Right renal cortex interstitium (tissue), 3 donors: ENCODE measurements at places on chromosomes 4 and X.

DNA sequence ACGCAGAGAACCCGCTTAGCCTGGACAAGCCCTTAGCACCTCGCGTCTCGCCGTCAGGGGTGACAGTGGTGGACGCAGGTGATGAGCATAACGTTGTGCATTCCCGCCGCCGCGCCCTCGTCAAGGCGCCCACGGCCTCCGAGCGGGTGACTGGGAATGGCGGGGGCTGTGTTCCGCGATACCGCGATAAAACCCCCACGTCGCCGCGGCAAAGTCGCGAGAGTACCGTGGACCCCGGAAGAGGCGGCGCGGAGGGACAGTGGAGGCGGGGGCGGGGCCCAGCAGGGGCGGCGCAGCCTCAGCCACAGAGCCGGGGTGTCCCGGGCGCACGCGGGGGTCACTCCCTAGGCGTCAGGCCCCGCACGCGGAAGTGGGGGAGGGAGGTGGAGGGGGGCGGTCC is 53.8 kb downstream of the ZFYVE28 start:
- DNase-seq: no peak

DNA sequence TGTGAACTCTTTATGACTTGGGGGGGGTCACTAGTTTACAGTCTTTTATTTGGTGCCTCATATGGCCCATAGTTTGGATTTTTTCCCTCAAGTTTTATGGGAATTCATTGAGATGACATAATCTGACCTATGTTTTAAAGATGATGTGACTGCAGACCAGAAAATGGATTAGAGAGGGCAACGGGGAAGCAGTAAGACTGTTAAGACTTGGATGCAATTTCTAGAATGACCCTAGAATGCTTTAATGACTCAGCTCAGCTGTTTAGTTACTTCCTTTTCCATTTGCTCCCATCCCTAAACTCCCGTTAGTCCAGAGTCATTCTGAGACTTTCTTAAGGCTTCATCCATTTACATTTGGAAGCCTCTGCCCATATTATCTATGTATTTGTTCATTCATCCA is 59.9 kb upstream of the PDGFRA start:
- DNase-seq: no peak

DNA sequence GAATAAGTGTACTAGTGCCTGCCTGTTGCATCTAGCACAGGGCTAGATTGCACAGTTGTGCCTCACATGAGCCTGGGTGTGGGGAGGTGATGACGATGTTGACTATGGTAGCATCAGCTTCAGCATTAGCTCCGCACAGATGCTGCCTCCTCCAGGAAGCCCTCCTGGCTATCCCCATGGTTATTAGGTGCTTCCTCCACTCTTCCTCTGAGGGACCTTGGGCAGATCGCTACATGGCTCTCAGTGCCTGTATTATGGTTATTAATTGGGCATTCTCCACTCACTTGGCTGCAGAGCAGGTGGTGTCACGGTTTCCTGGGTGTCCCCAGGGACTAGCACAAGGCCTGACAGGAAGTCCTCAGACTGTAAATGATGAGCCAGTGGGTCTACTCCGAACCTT is 325.6 kb downstream of the ARHGAP10 start:
- no peak for DNase-seq

- no peak for DNase-seq
Measured at GRCh38 chr4:38663090-38663800, 754 bp upstream of the KLF3 start.

DNA sequence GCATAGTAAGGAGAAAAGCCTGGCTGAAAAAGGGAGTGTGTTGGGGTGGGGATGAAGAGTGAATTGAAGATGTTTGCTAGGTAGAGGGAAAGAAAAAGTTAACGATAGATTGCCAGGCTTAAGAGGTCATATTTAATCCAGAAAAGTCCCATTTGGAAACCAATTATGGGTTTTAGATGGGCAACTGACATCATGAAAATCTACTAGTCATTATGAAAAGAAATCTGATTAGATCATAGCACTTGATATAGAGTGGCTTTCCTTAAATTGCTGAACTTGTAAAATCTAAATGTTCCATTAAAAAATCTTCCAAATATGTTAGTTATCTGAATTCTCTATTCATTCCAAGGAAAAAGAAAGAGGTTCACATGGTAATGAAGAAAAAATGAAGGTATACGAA is 37.5 kb upstream of the IL21 start:
- DNase-seq: no peak

DNA sequence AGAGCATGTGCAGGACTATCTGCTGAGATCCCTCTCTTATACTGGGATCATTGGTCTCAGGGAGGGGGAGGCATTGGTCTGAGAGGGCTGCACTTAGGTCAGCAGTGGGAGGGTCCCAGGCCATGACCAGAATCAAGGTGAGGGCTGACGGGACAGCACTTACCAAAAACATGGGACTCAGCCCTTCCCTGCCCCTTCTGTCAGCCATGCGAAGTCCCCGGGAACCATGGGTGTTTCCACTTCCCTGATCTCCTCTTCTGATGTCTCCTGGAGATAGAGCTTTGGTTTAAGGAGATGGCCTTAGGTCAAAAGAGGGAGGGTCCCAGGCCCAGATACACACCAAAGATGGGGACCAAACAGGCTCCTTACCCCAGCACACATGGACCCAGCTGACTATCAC is 12.9 kb upstream of the HSFX1 start:
- no peak for DNase-seq

GRCh38 chr4:189613207-189613606 is 327.5 kb upstream of the FRG1 start:
- no peak for DNase-seq

GRCh38 chr4:8024073-8024786 is 84.6 kb upstream of the AFAP1 start:
- DNase-seq: no peak

- no peak for DNase-seq
Measured at GRCh38 chr4:1501754-1502500, 95.7 kb upstream of the NKX1-1 start.

DNA sequence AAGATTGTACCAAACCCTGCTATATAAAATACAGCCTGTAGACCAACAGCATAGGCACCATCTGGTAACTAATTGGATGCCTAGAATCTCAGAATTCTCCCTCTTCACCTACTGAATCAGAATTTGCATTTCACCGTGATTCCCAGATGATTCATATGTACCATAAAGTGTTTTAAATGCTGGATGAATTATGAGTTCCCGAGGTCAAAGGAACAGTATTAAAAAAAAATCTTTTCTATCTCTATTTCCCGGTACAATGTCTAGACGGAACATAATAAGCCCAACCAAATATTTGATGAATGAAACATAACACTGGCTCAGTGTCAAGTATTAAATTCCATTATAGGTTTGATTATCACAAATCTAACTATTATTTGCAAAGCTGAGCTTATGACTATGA is 280.0 kb downstream of the ANKRD50 start:
- no peak for DNase-seq

DNA sequence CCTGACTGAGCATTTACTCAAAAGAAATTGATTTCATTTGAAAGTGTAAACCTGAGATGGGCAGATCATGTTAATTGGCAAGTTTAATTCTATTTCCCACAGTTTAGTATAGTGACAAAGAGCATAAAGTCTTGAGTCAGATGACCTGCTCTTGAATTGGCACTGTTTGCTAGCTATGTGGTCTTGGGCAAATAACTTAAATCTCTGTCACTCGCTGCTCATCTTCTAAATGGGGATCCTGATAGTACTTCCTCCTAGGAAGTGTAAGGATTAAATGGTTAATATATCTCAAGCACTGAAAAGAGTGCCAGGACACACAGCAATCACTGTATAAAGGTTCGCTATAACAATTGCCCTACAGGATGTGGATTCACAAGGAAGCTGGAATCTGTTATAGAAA is 242.8 kb upstream of the JADE1 start:
- DNase-seq: no peak

GRCh38 chr4:188423039-188423438 is 283.8 kb downstream of the TRIML1 start:
- no peak for DNase-seq

DNA sequence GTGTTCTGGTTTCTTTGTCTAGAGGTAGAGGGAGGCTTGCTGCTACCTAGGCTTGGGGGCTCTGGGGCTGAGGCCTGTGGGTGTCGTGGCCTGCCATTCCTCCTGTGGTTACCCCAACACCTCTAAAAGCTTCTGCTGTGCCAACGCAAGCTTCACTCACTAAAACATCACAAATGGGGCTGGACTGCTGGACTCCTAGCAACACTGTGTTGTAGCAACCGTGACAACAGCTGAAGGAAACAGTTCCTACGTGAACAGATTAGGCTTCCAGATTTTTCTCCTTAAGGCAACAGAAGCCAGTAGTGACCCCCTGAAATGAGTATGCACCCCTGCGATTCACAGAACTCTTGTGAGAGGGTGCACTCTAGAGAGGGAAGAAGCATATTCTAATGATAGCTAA is 138.3 kb upstream of the TEX13D start:
- DNase-seq: no peak

- DNase-seq: no peak
Measured at GRCh38 chr4:91340822-91341221, 962.9 kb upstream of the GRID2 start.

GRCh38 chr4:101292901-101293300 is 54.4 kb downstream of the PPP3CA start:
- DNase-seq: no peak

- DNase-seq: no peak
Measured at GRCh38 chrX:6885396-6885795, 262.1 kb upstream of the STS start.

GRCh38 chr4:87054900-87055299 is 120.1 kb downstream of the AFF1 start:
- DNase-seq: no peak

DNA sequence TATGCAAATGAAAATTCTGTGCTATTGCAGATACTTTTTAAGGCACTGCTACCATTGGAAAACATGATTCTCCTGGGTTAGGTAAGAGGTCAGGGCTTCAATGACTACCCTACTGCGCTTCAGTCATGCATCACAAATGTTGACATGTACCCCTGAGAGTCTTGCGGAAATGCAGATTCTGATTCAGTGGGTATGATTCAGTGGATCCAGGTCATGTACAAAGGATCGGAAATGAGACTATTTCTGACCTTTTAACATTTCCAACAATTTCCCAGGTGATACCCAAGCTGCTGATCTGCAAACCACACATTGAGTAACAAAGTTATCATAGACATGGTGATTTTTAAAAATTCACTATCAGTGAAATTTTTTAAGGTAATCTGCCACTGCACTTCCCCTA is 62.6 kb downstream of the DDX53 start:
- DNase-seq: no peak

- no peak for DNase-seq
Measured at GRCh38 chr4:107931775-107932321, 499 bp downstream of the CYP2U1 start.

DNA sequence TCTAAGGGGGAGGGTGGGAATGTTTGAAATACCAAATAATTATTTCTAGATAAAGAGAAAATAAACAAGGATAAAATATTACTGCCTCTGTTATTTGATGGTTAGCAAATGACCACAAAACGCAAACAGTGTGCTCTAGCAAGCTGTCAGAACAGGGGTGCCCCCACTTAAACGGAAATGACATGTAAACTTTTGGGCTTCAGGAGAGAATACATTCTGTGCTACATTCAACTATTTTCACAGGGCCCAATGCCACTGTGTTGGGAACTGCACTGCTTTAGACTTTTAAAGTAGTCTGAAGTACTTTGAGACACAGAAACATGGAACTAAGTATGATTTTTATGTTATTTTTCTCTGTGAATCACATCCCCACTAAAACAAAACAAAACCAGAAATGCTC is 14.1 kb downstream of the CD40LG start:
- DNase-seq: no peak

GRCh38 chr4:176444741-176445140 is 125.0 kb downstream of the SPCS3 start:
- DNase-seq: no peak

- DNase-seq: no peak
Measured at GRCh38 chrX:45771114-45771513, 570.4 kb upstream of the DIPK2B start.

GRCh38 chr4:70531981-70532380 is 13.6 kb downstream of the AMTN start:
- DNase-seq: no peak

DNA sequence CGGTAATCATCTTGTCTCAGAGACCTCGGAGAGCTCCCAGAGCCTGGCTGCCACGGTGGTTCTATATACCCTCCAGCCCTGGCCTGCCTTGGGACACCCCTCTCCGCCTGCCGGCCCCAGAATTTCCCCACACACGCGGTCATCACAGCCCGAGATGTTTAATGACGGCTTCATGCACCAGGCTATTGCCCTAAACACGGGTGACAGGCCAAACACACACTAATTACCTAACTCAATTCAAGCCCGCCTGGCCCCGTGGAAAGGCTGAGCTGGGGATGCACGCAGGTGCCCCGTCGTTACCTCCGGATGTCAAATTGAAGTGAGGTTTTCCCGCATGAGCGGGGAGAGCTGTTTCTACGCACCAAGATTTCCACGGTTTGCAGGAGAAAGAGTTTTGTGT is 72.9 kb upstream of the PPP2R3B start:
- no peak for DNase-seq

- peak; percentile 71 for DNase-seq
Measured at GRCh38 chr4:8580321-8581093, at the start of gene GPR78. Gene GPR78 (plus strand): TSS chr4:8580392. CDS start chr4:8580983, 591 bp downstream.

DNA sequence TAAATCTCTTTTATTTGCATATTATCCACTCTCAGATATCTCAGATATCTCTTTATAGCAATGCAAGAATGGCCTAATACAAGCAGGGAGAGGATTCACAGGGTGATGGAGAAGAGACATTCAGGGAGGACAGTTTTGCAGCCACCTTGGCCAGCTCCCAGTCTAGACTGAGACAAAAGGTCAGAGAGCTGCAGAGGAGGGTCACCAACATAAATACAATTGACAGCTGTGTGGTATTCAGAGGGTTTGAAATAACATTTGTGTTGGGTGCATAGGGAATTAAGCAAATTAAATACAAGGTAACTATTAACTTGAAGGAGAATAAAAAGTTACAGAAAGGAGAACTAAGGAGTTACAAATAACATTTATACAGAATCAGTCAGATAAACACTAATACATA is 189.5 kb upstream of the TAPT1 start:
- DNase-seq: no peak

GRCh38 chr4:115428455-115428854 is 315.0 kb upstream of the NDST4 start:
- no peak for DNase-seq

DNA sequence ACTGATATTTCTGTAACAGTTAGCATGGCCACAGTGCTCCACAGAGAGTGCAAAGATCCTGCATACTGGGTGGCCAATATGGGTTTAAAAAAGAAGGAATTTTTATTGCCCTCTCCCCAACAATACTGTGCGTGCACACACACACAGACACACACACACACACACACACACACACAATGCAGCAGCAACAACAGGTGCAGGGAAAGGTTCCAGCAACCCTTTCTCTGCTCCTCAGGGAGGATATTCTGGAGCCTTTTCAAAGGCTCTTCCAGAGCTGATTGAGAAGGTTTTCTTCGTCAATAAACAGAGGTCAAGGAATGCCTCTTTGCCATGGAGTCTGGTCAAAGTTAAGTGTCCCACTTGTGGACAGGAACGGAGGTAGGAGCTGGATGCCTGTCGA is 84.8 kb upstream of the ZFP42 start:
- no peak for DNase-seq

- DNase-seq: no peak
Measured at GRCh38 chr4:83323136-83323535, 11.5 kb downstream of the HPSE start.

GRCh38 chr4:145545538-145546174 is 64.0 kb downstream of the SMAD1 start:
- DNase-seq: peak; percentile 33

- no peak for DNase-seq
Measured at GRCh38 chr4:139715746-139716391, 50.2 kb downstream of the MGST2 start.
